AG10803 (cell line): ENCODE measurements at places on chromosomes 1 and 21.
A peak's percentile ranks its signal among the peaks of the same experiment; 100 is the strongest.

- no peak for DNase-seq
Measured at GRCh38 chr1:230321741-230322420, 104.3 kb downstream of the PGBD5 start.

DNA sequence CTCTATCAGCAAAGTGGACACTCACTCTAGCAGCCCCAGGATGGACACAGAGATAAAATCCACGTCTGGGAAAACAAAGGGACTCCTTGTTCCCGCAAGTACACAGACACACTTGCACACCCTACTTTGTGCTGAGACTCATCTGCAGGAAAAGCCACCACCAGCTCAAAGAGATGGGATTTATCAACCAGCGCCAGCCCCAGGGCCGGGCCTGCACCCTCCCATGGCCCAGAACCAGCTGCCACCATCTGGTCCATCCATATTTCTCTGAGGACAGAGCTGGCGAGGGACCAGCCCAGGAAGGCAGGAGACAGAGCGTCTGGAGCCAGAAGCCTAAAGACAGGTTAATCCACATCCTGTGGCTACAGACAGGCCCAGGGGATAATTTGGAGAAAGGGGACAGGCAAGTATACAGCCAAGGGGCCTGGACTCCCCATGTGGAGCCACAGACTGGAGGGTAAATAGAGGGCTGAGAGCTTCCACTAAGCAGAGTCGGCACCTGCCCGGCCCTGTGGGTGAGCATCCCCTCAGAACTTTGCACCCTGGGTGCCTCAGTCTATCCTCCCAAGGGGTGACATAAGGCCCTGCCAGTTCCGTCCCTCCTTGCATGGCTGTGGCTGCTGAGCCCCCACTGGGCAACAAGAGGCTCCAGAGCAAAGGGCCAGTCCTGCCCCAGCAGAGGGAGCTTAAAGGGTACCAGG lies 233.9 kb downstream of the PTPRU start:
- no peak for DNase-seq

GRCh38 chr1:25744140-25744581 lies 55.8 kb upstream of the SELENON start:
- DNase-seq: peak; percentile 71

DNA sequence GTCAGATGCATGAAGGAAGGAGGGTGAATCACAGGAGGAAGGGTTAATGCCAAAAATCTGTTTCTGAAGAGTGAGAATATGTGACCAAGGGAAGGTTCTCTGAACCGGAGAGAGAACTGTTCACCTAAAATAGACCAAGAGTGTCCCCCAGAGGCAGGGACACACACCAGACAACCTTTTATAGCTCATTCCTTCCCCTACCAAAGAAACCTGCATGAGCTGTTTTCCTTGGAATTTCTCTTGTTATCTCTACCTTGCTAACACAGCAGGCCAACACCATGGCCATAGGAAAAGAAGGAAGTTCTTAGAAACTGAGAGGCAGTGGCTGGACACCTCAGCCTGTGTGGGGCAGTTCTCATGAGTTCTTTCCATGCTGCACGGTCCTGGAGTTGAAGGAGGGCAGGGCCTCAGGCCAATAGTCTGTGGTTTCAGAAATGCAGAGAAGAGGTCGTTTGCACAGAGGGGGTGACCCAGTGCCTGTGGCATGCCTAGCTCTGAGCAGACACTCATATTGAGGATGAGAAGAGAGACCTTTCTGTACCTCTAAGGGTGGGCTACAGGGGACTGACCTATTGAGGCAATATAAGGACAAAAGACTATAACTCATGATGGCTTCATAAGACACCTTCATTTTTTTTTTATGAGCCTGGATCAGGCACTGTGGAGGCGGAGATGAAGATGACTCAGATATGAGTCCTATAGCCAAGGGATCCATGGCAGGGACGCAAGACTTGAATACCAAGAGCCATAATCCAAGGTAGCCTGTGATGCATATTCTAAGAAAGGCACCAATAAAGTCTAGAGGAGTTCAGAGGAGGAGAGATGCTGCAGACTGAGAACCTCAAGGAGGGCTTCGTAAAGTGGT lies 39.4 kb downstream of the IGFN1 start:
- peak; percentile 44 for DNase-seq

GRCh38 chr1:42945164-42945563 lies 13.5 kb downstream of the SLC2A1 start:
- DNase-seq: no peak

- DNase-seq: peak; percentile 95
Measured at GRCh38 chr1:95012389-95012788, 60.4 kb downstream of the ALG14 start.

- DNase-seq: no peak
Measured at GRCh38 chr1:29802181-29803068, 566.1 kb downstream of the PTPRU start.

DNA sequence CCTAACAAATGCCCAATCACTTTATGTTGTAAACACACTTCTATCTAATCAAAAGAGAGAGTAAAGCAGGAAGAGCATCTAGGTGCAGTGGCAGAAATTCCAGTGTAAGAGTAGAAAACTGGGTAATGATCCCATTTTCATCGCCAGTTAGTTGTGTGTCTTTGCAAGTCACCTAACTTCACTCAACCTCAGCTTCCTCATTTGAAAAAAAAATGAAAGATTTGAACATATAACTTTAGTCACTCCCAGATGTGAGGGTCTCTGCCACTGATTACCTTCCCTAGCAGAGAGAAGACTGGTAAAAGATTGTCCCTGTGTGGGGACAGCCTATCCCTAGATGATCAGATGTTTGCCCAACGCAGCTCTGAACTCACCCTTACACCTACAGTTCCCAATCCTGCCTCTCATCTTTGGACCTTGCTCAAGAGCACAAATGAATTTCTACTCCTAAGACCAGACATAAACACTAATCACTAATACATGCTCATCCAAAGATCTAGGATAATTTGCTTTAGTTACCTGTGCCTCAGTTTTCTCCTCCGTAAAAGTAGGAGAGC lies 25.2 kb upstream of the DUSP23 start:
- DNase-seq: no peak

GRCh38 chr1:27538793-27539192 lies 48.8 kb upstream of the WASF2 start:
- DNase-seq: peak; percentile 82

DNA sequence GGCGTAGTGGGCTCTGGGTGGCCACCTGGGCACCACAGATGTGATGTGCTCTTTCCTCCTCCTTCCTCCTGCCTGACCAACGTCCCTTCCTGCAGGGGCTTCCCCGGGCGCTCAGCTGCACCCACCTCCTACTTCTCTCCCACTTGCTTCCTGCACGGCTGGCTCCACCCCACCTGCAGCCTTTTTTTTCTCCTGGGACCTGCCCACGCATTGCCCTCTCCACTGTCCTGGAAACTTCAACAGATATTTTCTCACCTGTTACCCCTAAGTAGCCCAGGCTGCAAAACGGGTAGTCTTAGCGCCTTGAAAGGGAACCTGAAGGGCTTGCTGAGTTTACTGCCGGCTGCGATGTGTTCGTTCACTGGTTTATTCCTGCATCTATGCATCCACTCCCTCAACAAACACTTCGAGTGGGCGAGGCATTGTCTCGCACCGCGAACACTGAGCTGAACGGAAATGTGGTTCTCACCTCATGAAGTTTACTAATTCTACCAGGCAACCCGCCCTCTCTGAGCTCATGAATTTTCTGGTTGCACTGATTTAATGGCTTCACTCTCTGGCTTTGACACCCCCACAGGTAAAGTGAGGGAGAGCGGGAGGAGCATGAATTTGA lies 23.6 kb downstream of the ZBTB18 start:
- no peak for DNase-seq

DNA sequence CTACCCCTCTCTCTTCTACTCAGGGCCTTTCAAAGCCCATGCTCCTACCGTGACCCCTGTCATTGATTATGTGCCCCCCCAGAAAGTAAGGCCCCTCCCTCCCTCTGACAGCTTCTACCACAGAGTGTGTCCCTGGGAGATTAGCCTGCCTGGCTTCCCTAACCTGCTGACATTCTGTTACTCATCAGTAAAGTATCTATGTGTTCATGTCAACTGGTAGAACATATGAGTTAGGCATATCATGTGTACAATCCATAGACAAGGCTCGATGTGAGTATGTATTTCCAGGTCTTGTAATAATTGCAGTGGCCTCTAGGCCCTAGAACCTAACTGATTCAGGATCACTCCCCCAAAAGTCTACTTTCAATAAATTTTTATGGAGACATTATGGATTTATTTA lies 120.0 kb downstream of the GIPC2 start:
- DNase-seq: no peak
